ENCODE measurements at places on chromosomes 6 and 20.

DNA sequence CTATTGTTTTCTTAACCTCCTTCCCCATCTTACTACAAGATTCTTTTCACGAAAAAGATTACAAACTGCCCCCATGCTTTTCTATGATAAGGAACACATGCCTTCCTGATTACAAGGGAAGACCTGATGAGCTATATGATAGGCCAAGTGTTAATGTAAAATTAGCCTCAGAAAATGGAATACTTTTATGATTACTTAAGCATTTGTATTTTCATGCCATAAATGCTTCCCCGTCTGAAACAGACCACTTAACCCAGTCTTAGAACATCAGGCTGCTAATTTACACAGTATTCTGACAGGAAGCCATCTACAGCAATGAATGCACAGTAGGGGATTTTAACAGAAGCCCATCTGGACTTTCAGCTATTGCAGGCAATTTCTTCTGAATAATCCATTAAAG is 274.9 kb downstream of the HAO1 start:
- DNase-seq = no peak

DNA sequence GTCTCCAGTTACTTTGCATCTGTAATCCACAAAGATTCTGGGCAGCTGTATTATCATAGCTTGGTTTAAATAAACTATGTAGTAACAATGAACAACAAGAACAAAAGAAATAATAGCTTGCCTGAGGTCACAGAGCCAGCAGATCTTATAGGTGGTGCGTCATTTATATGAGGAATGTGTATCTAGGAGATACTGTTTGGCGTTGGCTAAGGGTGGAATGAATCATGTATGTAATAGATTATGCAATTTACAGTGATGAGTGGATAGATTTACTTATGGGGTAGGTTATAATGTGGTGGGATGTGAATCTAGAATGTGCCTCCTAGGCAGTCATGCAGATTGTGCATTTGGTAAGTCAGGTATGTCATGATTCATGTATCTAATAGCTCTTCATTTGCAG is 42.8 kb downstream of the HNF4A start:
- no peak for DNase-seq

DNA sequence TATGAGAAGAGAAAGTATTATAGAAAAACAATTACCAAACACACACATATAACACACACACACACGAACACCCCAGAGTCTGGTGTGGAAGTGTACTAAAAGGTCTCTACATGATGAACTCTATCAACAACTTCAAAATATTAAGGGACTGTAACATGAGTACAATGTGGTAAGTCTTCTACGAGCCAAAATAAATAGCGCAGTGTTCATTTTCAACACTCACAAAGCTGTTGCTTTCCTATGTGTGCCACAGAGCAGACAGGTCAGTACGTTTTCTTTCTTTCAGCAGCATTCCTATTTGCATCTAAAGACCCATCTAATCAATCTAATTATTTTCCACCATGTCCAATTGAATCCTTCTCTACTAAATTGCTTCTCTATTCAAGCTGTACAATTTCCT is 12.1 kb upstream of the CNKSR3 start:
- no peak for DNase-seq

DNA sequence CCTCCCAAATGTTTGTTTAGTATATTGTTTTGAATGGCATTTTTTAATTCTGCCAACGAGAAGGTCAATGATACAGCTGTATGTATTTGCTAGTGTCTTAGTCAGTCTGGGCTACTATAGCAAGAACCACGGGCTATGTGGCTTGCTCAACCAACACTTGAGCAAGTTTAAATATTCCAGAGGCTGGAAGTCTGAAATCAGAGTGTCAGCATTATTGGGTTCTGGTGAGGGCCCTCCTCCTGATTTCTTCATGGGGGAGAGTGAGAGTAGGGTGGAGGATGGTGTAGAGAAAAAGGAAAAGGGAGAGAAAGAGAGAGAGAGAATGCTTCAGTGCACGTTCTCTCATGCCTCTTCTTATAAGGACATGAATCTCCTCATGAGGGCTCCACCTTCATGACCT is 144.6 kb downstream of the TSHZ2 start:
- no peak for DNase-seq

GRCh38 chr6:79077715-79078074 is 359 bp downstream of the PHIP start:
- no peak for DNase-seq

- no peak for DNase-seq
Measured at GRCh38 chr20:13526551-13526950, 112.2 kb downstream of the TASP1 start.

- DNase-seq = no peak
Measured at GRCh38 chr6:23184351-23184750, 615.0 kb downstream of the HDGFL1 start.

DNA sequence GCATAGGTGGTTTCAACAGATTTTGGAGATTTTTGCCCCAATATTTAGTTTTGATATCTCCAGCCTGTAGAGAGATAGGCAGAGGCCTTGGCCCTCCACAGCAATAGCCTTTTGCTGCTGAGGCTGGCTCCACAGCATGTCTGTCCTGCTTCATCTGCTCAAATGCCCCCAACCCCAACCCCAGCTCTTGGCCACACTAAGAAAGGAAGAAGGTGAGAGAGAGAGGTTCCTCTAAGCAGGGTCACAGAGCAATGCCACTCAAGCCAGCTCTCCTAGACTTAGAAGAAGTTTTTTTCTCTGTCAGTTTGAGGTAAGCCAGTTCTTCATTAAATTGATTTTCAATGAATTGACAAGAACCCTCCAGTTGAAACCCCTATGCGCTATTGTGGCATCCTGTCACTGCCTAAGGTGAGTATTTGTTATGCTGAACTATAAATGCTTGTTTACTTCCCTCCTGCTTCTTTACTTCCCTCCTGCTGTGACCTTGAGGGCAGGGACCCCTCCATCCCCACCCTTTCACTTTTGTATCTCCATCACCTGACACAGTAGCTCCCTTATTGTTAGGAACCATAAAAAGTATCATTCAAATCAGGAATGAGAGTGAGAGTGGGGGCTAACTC is 366.2 kb upstream of the CNR1 start:
- DNase-seq = no peak

DNA sequence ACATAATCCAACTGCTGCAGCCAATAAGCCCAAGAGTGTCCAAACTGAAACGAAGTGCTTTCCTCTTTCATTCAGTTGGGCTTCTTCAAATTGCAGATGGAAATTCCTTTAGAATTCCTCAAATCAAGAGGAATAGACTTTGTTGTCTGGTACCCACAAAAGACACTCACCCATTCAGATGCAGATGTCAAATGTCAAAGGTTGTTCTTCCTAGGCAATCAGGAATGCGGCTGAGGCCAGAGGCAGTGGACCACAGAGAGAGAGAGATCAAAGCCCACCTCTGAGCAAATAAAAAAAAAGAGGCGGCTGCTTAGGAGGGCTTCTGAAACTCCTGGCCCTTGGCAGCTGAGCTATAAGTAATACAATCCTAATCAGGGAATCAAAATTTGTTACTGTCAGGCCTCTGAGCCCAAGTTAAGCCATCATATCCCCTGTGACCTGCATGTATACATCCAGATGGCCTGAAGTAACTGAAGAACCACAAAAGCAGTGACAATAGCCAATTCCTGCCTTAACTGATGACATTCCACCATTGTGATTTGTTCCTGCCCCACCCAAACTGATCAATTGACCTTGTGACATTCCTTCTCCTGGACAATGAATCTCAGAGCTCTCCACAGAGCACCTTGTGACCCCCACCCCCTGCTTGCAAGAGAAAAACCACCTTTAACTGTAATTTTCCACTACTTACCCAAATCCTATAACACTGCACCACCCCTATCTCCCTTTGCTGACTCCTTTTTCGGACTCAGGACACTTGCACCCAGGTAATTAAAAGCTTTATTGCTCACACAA is 303.0 kb upstream of the GJE1 start:
- DNase-seq = no peak

GRCh38 chr6:1971612-1972011 is 273.8 kb downstream of the GMDS start:
- no peak for DNase-seq

DNA sequence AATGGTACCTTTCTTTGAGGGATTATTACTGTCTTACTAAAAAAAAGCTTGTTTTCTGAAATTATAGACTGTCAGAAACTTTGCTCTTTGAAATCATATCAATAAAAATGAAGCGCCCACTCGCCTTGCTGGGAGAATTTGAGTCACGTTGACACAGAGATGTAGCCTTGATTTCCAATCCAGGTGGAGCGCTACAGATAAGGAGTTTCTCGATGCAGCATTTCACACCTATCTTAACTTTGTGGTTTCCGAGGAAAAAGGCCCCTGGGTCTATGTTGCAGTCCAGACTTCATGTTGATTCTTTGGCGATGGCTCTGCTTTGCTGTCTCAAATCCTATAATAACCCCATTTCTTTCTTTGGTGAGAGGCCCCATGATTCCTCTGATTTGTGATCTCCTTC is 158.1 kb upstream of the ARG1 start:
- DNase-seq = no peak

GRCh38 chr6:25042036-25042521 is 106.3 kb upstream of the RIPOR2 start:
- peak; percentile 15 for DNase-seq

- no peak for DNase-seq
Measured at GRCh38 chr6:77332915-77333623, 130.2 kb downstream of the HTR1B start.

DNA sequence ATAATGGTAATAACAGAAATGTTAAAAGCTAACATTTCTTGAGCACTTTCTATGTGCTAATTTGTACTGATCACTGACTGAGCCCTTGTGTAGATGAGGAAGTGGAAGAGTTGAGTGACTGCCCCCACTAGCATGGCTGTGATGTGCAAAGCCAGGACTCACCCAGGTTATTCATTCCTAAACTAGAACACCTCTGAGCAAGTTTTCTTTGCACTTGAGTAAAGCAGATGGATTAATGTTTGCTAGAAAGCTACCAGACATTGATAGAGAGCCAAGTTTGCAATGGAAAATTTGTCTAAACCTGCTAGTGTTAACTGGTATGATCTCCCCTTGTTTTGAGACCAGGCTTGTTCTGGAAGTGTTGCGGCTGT is 467.4 kb upstream of the PLCB4 start:
- DNase-seq = no peak

DNA sequence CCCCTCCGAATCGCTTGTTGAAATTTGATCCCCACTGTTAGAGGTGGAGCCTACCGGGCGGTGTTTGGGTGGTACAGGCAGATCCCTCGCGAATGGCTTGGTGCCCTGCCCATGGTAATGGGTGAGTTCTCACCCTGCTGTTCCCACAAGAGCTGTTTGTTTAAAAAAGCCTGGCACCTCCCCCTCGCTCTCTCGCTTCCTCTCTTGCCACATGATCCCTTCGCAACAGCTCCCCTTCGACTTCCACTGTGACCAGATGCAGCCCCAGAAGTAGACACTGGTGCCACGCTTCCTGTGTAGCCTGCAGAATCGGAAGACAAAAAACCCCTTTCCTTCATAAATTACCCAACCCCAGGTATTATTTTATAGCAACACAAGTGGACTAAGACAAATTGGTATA is 292.2 kb upstream of the QKI start:
- DNase-seq = no peak

- DNase-seq = no peak
Measured at GRCh38 chr6:85458184-85458583, 8.3 kb downstream of the NT5E start.

GRCh38 chr6:39876111-39876510 is 58.2 kb downstream of the MOCS1 start:
- DNase-seq = no peak

- no peak for DNase-seq
Measured at GRCh38 chr6:166952567-166953486, 3.5 kb downstream of the RNASET2 start.

DNA sequence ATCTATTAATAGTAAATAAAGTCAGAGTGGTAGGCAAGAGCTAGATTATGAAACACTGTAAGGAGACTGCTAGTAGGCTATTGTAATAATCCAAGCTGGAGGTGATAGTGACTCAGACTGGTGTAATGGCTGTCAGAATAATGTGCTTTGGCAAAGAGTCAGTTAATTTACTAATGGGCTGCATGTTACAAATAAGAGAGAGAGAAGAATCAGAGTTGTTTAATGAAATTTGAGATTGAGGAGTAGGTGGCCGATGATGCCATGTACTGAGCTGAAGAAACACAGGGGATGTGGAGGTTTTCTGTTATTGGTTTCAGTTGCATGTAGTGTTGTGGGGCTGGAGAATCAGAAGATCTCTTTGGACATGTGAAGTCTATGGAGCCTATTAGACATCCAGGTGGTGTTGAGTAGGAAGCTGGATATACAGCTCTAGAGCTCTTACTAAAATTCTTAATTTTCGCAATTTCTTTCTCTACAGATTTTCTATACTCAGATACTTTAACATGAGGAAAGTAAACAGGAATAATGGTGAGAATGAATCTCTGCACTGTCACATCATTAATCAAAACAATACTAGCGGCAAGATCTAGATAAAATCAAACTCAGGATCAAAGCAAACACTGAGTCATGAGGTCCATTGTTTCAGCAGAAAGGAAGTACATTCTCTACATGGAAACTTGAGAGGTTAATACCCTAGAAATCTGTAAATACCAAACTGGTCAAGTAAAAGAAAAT is 167.7 kb downstream of the SIM1 start:
- DNase-seq = no peak

DNA sequence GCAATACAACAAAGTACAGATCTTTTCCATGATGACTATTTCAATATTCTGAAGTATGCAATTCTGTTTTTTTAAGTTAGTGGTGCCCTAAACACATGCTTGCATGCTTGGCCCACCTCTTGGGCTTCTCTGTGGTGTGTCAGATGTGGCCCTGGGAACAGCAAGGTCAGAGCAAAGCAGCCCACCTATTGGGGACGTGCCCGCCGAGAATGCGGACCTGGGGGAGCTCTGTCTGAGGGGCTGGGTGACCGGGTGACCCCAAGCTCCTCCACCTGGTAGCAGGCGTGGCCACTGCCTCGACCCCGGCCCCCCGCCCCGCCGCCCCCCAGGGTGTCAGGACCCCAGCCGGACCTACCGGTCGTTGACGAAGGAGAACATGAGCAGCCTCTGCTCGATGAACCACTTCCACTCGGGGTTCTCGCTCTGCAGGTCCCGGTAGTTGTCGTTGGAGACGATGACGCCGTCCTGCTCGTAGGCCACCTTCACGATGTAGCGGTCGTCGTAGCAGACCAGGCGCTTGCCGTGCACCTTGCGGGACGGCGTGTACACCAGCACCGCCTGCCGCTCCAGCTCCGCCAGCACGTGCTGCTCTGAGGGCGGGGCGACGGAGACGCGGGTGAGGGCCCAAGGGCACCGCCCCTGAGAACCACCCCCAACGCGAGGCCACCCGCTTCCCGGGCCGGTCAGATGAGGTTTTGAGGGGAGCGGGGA is 28.3 kb downstream of the ZC3H12D start:
- DNase-seq = no peak

DNA sequence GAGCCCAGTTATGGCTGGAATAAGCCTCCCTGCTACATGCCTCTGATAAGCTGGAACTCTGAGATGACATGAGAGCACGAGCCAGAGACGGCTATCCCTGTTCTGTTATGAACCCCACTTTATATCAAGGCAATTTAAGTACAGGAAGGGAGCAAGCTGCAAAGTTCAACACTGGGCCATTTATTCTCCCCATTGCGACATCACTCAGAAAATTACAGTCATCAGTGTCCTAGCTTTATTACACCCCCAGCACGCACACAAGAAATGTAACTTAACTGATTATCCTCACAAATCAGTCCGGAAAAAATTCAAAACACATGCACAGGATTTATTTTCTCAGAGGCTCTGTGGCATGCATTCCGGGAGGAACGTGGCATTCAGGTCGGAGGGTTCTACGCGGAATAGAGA is 125.3 kb upstream of the SLC2A12 start:
- no peak for DNase-seq
